ENCODE measurements at places on chromosomes 4 and X.

DNA sequence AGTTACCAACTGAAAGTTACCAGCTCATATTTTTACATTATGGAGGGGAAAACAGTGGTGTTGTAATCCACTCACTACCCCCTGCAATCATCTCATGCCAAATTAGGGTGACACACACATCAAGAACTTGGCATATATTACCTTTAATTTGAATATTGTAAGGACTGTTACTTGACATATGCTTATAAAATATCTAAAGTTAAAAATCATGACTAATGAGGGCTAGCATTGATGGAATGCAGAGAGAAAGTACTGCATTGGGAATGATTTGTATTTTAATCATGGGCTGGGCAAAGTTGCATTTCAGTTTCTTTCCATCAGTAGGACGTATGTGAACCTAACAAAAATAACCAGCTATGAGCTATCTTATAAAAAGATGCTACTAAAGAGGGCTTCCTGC lies 517.5 kb upstream of the GRIA3 start:
- no peak for DNase-seq

DNA sequence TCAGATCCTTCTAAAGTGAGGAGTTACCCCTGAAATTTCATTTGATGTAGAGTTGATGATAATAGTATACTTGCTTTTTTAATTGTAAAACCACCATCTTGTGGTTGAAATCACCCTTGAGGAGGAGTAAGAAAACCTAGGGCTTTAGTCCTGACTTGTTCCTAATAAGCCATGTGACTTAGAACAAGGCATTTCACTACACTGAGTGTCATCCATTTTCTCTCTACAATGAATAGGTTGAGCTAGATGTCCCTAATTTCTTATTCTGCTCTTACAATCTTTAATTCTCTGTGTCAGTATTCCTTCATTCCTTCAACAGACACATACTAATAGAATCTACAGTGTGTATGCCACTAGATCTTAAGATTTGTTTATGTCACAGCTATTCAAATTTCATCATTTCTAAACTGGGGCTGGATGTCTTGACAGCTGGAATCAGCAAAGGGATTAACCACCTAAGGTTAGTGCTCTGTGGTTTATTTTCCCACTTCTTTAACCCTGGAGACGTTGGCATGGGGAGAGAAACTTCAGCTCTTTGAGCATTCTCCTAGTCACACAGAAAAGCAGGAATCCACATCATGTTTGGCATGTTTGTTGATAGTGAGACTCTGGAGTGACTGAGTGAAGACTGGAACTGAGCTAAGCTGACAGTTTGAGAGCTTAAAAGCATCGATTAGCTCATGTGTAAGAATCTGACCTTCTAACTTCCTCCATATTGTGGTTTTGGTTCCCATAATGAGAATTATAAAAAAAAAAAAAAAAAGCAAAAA lies 246.3 kb downstream of the NDST4 start:
- no peak for DNase-seq

DNA sequence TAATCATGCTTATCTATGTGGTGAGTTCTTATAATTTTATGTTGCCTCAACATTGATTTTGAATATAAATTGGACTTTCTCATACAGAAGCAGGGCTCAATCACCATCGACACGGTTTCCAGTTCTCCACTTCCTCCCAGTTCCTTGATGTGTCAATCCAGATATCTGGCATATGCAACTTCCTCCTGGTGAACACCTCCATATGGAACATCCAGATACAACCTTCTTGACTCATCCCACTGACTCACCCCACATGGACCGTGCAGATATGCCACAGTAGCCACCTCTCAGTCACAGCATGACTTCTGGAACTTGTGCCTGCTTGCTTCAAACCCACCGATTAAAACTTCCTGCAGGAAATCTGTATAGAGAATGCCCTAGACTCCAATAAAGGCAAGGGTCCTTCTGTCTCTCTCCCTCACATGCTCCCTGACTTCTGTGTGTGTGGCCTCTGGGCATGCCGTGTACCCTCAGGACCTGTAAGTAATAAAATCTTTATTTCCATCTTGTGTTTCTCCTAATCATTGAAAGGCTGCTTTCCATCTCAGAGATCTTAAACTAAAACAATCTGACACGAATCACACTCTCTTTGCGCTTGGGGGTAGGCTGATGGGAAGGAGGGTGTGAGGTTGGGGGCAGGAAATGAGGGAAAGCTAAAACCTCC lies 67.0 kb downstream of the HTRA3 start:
- no peak for DNase-seq

GRCh38 chr4:105895583-105896460 lies 551 bp downstream of the NPNT start:
- no peak for DNase-seq

DNA sequence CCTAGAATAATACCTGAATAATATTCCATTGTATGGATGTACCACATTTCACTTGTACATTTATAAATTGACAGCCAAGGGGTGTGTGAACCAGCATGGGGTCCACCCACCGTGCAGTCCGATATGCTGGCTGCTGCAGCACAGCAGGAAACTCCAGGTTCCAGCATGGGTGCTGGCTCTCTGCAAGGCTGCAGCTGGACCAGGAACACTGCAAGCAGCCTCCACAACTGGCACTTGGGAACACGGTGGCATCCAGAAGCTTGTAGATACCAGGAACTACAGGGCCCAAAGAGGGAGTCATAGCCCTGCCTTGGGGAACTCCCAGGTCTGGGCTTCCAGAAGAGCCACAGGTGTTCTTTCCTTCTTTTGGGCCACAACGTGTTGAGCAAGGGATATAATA lies 91.2 kb downstream of the NXF2 start:
- DNase-seq: no peak

- no peak for DNase-seq
Observed at GRCh38 chr4:123349421-123350190, 47.0 kb upstream of the SPRY1 start.

GRCh38 chr4:189221691-189222090 lies 719.0 kb upstream of the FRG1 start:
- no peak for DNase-seq

GRCh38 chr4:4787421-4787820 lies 72.0 kb upstream of the MSX1 start:
- no peak for DNase-seq

GRCh38 chrX:31223817-31224216 lies 152.0 kb upstream of the FTHL17 start:
- DNase-seq: no peak

GRCh38 chr4:1199556-1200331 lies 27.4 kb upstream of the SPON2 start:
- DNase-seq: no peak

DNA sequence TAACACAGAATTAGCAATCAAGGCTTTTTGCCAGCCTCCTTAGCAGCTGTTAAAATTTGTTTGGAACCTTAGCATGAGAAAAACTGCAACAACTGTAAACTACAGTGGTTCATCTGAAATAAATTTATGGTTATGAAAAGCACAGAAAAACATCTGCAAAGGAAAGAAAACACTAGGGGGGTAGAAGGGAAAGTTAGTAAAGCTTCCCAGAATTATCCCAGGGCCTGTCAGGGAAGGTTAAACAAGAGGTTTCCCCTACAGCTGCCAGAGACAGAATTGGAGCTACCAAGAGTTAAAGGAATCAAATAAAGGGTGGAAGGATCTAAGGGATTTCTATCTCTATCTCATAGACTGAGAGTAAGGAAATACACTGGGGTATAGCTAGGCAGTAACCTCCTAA lies 234.7 kb upstream of the DIAPH2 start:
- DNase-seq: no peak

DNA sequence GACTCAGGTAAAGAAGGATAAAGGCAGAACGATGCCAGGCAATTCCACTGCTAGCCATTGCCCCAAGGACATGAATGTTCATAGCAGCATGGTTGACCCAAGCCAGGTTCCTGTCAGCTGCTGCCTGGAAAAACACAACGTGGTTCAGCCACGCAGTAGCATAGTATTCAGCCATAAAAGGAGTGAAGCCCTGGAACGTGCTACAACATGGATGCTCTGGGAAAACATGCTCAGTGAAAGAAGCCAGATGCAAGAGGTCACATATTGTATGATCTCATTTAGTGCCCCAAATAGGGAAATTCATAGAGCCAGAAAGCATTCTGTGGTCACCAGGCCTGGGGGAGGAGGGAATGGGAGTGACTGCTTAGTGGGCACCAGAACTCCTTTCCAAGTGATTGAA lies 129.8 kb downstream of the GPR143 start:
- no peak for DNase-seq

GRCh38 chr4:3684546-3684945 lies 81.6 kb upstream of the ADRA2C start:
- DNase-seq: no peak

DNA sequence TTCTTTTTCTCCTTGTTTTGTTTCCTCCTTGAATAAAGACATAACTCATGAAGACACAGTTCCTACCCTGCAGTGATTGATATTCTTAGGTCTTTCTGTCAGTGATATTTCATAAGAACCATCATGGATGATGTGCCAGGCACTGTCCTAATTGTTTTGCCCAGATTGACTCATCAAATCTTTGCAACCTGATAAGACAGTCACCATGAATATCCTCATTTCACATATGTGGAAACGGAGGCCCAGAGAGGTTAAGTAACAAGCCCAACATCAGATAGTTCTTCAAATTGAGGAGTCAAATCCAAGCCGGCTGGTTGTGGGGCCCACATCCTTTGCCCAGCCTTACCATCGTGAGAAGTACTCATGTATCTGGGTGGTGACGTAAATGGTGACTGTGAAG lies 69.9 kb downstream of the SEL1L3 start:
- no peak for DNase-seq

GRCh38 chrX:1170243-1170642 lies 42.2 kb downstream of the CRLF2 start:
- no peak for DNase-seq

DNA sequence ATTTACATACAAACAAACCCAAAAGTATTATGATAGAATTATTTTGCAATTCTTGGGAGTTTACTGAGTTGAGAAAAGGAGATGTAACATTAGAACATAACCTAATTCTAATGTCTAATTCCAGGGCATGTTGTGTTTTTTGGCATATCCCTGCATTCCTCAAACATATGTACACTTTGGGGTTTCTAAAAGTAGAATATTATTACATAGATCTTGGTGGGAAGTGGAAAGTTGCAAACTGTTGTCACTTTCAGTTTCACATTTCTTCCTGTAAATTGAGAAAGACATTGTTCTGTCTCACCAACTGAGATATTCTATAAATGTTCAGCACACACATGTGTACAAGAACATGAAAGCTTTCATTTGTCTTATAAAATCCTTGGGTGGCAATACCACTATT lies 24.4 kb upstream of the GBA3 start:
- no peak for DNase-seq

DNA sequence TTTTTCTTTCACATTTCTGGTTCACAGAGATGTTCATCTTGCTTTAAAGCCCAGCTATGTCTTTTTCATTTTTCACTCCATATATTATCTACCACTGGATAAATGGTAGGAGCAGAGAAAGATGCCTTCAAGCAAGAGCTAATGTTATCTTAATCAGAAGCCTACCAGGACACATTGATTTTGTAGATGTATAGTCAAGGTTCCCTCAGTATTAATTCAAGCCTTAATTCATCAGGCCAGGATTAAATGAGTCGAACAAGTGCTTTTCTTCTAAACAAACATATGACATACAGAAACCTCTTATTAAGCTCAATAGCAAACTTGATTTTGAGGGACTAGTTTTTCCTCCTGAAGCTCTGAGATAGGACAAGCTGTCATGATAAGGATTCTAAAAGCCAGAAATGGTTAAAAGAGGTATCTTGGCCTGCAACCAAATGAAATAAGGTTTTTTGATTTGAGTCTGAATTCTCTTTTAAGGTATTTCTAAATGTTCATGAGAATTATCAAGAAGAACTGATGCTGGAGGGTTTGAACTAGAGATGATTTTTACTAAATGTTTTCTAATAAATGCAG lies 81.7 kb upstream of the FTHL17 start:
- no peak for DNase-seq

GRCh38 chrX:12814420-12814819 lies 23.2 kb downstream of the PRPS2 start:
- peak; percentile 3 for DNase-seq

GRCh38 chr4:144686921-144687320 lies 41.0 kb downstream of the HHIP start:
- no peak for DNase-seq

DNA sequence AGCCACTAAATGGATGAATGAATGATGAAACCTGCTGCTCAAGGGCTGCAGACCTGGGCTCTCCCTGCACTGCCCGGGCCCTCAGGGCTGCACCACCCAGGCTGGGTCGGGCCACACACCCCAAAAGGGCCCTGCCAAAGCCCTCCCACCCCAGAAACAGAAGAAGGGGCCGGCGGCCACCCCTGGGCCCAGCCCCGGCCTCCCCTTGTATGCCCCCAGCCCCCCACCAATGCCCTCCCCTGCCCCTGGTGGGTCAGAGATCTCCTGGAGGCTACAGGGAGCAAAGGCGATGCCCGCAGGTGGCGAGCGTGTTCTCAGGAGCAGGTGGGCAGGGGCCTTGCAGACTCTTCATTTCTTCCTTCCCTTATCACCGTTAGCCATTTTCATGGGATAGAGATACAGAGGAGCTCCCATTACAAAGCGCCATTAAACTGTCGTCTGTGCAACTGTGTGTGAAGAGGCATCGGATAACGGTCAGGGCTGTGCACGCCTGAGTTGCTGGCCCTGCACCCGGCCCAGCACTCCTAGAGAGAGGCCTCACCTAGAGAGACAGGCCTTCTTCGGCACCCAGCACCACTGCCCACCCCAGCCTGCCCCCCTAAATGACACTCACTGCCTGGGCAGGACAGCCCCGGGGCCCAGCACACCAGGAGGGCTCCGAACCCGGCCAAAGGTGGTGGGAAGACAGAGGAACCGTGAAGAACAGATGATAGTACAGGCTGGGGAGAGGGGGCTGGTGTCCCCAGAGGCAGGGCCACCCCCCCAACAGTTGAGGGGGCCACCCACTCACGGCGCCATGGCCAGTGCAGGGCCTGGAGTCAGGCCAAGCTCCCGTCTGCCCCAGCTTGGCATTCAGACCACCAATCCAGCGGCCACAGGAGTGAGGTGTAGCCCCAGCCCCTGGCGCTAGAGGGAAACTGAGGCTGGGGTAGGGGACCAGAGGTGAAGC lies 133.7 kb downstream of the FAM53A start:
- DNase-seq: no peak

- DNase-seq: no peak
Observed at GRCh38 chr4:158816955-158817354, 48.1 kb downstream of the FNIP2 start.
